ENCODE measurements at places on chromosomes 3 and 15.

- no peak for DNase-seq
These were observed 128.6 kb downstream of the ABI3BP start for GRCh38 chr3:100864471-100865250.

DNA sequence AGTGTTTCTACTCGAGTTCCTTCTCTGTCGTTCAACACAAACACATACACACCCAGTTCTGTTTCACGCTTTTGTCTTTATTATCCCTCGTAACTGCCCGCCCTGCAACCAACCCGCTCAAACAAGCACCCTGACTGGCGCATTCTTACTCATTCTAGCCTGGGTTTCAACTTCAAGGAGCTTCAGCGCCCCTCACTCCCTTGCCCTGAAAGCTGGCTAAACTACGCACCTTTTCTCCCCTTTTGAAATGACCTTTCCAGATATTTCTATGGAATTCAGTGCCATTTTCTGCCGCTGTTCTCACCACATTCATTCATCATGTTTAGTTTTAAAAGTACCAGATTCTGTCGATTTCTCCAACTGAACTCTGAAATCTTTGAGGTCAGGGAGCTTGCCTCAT, 653 bp upstream of the MFSD1 start:
- no peak for DNase-seq

DNA sequence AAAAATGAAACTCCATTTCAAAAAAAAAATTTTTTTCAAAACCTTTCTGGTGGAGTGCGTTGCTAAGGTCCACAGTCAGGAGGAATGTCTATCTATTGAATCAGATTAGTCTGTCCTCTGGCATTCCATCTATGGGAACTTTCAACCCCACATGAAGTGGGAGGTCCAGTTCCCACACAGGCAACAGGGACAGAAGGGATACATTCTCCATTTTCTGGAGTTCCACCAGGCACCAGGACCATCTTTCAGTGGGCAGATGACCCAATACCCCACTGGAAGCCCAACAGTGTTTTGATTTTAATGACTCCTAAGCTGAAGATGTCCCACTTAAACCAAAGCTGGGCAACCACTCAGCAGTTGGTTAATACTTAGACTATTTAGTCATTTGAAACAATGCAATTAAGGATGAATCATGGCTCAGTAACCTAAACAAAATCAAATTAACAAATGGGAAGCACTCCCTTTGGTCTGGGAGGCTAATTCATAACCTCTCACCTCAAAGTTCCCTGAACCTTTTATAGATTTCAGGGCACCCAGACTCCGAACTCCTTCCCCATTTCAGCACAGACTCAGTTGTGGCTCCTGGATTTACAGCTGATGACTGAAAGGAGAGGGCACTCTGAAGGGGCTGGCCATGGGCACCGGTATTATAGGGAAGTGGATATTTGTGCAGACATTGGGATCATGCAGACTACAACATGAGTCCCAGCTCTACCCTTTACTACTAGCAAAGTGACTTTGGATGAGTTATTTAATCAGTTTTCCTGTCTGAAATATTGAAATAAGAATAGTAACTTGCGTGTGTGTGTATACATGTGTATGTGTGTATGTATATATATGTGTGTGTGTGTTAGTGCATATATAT, 264.3 kb upstream of the LRTM1 start:
- DNase-seq, result peak; percentile 82

- DNase-seq, result no peak
These were observed 973 bp upstream of the ITPKA start for GRCh38 chr15:41492597-41493204.

- peak; percentile 47 for DNase-seq
These were observed 48.3 kb upstream of the CGNL1 start for GRCh38 chr15:57327985-57328471.

GRCh38 chr3:126117212-126117611, 33.3 kb upstream of the SLC41A3 start:
- DNase-seq, result no peak

GRCh38 chr15:57332326-57332725, 44.0 kb upstream of the CGNL1 start:
- DNase-seq, result no peak

GRCh38 chr3:195203606-195204005, 67.4 kb downstream of the XXYLT1 start:
- no peak for DNase-seq

- no peak for DNase-seq
These were observed 923.1 kb downstream of the CADM2 start for GRCh38 chr3:85881833-85882393.

- DNase-seq, result no peak
These were observed 24.8 kb downstream of the EXOSC7 start for GRCh38 chr3:45000823-45001222.

DNA sequence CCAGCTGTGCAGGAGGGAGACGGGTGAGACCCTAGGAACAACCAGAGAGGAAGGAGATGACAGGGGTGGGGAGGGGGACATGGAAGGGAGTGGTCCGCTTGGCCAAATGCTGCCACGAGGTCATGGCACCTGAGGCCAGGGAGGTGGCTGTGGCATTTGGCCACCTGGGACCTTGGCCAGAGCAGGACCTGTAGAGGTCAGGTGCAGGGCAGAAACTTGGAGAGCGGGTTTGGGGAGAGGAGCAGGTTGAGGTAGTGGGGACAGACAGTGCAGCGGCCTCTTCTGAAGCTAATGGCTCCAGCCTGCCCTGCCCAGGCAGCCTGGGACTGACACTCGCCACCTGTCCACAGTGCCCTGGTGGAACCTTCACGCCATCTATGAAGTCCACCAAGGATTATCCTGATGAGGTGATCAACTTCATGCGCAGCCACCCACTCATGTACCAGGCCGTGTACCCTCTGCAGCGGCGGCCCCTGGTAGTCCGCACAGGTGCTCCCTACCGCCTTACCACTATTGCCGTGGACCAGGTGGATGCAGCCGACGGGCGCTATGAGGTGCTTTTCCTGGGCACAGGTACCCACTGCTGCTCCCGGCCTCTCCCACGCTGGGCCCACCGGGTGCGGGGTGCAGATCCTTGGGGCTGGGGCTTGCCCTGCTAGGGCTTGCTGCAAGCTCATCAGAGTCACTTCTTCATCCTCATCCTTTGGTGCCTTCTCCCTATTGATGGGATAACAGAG, 7.0 kb upstream of the GNAT1 start:
- no peak for DNase-seq

DNA sequence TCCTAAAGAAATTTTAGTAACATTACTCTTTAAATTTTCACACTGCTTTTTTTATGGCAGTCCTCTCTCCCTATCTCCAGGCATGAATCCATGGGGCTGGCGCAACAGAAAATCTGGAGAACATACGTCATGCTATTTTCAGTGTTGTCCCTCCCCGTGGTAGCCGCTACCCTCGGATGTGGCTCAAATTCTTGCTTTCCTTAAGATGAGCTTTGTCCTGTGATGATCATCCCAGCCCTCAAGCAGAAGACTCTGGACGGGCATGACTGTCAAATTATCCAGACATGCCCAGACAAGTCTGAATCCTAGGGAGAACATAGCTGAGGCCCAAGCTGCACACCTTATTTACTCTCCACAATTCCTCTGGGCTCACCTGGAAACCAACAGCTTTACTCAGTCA, 49.1 kb downstream of the FMN1 start:
- no peak for DNase-seq

DNA sequence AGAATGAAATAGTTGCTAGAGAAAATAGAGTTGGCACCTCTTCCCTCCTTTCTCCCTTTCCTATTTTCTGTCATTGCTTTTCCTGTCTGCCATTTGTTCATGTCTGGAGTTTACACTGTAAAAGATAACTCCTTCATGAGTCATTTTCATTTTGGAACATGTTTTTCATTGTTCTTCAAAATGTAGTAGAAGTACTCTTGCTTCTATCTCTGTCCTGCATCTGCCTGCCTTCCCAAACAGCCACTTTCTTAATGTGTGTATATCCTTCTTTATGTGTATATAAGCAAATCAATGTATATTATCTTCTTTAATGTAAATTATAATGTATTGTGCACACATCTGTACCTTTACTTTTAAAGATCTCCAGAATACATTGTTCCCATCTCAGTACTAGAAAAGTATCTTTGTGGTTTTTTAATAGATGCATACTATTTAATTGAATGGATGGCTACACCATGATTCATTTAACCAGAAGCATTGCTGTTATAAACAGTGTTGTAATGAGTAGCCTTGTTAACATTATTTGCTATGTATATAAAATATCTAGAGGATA, 41.1 kb downstream of the TSC22D2 start:
- DNase-seq, result peak; percentile 63

GRCh38 chr15:29143909-29144635, 125.5 kb downstream of the NSMCE3 start:
- DNase-seq, result peak; percentile 50

DNA sequence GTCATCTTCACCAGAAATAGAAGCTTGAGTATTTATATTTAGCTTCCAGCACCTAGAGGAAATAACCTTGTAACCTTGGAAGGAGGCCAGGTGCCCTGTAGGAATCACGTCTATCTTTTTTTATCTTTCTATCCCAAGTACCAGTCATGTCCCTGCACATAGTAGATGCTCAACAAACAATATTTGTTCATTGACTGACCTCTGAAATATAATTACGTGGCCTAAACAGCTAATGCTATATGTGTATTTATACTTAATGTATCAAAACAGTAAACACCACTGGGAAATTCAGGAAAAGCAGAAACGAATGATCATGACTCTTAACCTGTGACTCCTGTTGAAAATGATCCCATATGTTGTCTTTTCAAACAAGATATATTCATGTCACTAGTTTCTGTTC, 97.9 kb upstream of the ADAMTSL3 start:
- no peak for DNase-seq

DNA sequence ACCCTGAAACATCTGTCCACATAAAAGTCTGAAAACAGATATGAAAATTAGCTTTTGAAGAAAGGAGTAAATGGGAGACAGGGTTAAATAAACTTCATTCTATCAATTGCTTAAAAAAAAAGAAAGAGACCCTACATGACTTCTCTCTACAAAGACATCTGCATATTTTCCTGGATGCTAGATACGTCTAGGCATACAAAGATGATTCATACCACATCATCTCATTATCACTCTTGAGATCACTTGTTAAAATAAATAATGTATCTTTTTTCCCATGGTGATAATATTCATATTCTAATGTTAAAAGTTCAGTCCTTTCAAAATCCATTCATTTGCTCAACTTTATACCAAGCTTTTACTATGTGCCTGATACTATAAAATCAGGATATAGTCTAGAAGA, 295.8 kb downstream of the MAGI1 start:
- no peak for DNase-seq

DNA sequence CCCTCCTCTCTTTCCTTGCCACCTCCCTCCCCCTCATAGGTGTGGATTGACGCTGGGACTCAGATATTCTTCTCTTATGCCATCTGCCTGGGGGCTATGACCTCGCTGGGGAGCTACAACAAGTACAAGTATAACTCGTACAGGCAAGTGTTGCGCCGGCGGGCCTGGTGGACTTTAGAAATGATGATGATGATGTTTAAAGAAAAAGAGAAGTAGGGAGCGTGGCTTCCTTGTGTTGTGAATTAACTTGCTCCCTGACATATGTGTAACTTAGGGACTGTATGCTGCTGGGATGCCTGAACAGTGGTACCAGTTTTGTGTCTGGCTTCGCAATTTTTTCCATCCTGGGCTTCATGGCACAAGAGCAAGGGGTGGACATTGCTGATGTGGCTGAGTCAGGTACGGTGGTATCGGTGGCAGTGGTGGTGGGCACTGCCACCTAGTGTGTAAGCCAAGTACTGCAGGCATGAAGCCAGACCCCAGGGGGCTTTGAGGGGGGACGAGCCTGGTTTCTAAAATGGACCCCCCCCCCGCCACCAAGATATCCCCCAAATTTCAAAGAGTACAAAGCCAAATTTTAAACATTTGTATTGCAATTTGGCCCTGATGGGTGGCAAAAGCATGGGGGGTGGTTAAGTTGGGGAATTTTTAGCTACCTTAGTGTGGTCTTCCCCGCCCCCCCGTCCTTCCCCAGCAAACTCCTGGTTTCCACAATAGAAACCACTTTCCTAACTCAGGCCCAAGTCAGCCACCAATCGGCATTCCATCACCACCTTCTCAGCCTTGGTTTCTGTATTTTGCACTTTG, 65.6 kb downstream of the SLC6A6 start:
- DNase-seq, result no peak

DNA sequence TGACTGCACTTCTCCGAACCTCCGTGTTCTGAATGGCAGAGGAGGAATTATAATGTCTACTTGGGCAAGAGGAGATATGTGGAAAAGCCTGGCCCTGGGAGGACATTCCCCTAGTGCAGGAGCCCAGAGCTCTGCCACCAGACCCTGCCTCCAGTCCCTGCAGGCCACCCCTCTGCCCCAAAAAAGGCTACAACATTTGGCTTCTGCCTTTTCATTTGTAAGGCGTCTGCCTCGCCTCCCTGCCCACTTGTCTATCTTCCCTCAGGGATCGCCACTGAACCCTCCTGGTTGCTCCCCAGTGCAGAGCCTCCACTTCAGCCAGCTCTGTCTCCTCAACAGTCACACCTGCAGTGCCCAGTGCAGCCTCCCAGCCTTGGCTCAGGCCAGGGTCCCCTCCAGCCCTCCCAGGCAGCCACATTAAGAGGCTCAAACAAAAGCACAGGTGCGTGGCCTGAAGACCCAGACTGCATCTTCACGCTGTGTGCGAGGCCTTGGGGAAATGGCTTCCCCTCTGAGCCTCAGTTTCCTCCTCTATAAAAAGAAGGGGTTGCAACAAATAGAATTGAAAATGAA, 125.9 kb upstream of the SMAD3 start:
- no peak for DNase-seq

DNA sequence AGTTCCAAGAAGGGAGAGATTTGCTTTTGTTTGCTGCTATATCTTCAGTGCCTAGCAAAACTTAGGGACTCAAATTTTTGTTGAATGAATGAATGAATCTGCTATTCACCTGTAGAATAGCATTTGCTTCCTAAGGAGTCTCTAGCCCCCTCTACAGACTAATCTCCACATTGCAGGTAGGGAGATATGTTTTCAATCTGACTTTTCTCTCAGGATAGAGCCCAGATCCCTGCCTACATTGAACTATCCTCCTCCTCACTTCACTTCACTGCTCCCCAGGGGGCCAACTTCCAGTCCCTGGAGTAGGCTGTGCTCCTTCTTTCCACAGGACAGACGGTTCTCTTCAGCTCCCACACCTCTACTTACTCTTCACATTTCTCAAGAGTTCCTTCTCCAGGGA, 81.9 kb upstream of the PTX3 start:
- DNase-seq, result no peak

DNA sequence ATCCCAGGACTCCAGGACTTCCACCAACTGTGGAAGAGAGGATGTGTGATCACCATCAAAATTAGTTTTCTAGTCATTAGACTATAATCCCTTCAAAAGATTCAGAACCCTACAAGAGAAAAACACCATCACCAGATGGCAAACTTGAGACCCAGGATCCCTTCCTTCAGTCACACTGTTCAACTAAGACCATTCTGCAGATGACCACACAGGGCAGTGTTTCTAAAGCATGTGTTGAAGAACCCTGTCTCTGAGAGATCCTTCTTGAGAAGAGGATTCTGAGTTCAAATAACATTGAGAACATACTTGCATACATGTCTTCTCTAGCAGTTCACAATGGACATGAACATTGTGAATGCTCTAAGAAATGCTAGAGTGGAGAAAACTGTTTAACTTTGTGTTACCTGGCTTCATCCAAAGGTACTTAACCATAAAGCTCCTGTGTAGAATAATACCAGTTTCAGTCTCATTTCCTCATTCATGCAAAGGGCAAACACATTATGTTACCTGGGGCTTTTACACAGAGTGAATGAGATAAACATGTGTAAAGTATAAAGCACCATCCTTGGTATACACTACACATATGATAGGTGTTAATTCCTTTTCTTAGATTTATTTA, 2.4 kb upstream of the ADGRG7 start:
- DNase-seq, result no peak
